ENCODE measurements at places on chromosomes 11 and 22.

GRCh38 chr11:114088836-114089235 lies 29.3 kb downstream of the ZBTB16 start:
- DNase-seq = no peak

DNA sequence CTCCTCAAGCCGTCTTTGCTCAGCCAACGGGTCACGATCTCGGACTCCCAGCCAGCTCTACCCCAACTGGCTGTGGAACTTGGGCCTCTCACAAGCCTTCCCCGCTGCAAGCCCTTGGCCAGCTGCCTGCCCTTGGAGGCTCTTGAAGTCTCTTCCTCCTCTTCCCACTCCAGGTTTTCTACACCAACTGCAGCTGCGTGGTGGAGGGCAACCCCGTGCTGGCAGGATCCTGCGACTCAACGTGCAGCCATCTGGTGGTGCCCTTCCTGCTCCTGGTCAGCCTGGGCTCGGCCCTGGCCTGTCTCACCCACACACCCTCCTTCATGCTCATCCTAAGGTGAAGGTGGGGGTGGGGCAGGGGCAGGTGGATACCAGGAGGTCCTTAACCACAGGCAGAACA lies 40.5 kb upstream of the TPBGL start:
- DNase-seq = no peak

DNA sequence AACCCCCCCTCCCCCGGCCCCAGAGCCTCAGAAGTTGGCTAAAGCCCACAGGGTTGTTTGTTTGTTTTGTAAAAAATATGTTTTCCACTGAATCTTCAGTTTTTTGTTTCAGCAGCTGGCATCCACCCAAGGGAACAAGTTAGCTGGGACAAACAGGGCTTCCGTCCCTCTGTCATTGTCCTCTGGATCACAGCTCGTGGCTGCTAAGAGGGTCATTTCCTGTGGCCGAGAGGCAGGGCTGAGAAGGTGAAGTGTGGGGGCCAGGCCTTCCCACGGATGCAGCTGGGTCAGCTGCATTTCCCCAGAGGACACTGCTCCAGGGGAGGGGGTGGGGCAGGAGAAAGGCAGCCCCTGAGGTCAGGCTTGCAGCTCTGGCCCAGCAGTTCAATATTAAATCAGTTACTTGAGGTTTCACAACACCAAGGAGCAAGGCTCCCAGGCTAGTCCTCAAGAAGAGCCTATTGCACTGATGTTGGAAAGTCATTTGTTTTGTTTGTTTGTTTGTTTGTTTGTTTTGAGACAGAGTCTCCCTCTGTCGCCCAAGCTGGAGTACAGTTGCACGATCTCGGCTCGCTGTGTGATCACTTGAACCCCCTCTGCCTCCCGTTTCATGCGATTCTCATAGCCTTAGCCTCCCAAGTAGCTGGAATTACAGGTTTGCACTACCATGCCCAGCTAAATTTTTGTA lies 34.4 kb upstream of the SMTN start:
- DNase-seq = no peak

DNA sequence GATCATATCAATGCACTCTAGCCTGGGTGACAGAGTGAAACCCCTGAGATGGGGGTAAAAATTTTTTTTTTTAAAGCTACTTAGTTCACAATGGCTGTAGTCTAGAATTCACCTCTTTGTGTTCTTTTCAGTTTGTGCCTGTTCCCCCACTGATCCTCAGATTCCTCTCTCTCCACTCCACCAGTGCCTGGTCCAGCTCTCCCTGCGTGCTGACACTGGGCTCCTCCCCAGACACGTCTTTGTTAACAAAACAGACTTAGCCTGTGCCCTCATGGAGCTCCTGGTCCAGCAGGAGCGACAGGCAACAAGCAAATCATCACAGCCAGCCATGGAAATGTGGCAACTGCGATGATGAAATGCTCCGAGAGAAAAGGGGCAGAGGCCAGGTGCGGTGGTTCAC lies 34.0 kb downstream of the IFT27 start:
- no peak for DNase-seq

GRCh38 chr22:37419370-37419968 lies 7.8 kb downstream of the ELFN2 start:
- DNase-seq = no peak

GRCh38 chr11:18705651-18706281 lies 7.2 kb downstream of the TMEM86A start:
- no peak for DNase-seq
